ENCODE measurements at places on chromosomes 2 and 18.

DNA sequence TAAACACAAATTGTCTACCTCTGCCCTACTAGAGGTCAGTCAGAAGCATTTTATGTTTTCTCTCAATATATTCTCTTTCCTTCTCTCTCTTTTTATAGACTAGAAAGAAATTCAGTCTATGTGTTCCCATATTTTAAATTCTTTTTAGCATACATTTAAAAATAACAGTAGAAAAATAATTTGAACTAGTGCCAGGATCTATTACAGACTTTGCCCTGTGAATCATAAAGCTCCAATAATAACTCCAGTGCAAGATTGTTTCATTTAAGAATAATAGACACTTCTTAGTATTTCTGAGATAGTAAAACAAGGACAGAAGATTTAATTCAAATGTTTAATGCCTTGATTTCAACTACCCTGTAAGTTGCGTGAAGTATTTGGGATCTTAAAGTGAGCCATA is 60.1 kb downstream of the ITGB6 start:
- no peak for DNase-seq

GRCh38 chr2:68103709-68104055 is 40.9 kb upstream of the C1D start:
- no peak for DNase-seq

DNA sequence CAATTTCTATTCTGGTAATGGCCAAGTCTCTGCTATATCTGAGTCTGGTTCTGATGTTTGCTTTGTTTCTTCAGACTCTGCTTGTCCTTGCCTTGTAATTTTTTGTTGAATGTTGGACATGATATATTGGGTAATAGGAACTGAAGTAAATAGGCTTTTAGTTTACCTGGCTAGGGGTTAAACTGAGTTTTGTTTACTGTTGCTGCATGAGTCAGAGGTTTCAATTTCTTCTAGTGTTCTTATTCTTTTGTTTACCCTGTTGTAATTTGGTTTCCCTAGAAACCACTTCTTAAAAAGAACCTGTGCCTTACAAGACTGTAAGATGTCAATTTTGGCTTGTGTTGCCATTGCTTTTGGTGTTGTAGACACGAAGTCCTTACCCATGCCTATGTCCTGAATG is 285.0 kb upstream of the KCNH7 start:
- no peak for DNase-seq

GRCh38 chr18:55287149-55287806 is 300.7 kb downstream of the TCF4 start:
- DNase-seq: no peak

DNA sequence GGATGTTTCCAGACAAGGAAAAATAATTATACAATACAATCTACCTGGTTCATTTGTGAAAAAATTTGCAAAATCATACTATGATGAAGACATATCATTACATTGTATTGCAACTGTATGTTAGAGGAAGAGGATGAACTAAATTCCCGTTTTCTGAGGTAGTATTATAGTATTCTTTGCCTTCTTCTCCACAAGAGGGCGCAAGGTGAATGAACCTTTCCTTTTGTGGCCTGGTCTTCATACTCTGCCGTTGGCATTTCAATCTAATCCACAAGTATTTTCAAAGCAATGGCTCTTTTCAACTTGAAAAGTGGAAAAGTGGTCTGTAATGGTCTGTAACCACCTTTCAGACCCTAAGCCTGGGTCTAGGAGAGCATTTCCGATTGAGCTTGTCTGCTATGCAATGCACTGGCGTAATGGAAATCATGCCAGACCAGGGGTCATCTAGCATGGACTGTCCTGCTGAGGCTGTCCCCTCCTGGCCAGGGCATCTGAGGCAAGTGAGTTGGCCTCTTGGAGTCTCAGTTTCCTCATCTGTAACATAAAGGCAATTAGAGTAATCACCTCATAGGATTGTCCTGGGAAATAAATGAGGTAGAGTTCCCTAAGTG is 30.8 kb upstream of the ZNF396 start:
- peak; percentile 84 for DNase-seq

DNA sequence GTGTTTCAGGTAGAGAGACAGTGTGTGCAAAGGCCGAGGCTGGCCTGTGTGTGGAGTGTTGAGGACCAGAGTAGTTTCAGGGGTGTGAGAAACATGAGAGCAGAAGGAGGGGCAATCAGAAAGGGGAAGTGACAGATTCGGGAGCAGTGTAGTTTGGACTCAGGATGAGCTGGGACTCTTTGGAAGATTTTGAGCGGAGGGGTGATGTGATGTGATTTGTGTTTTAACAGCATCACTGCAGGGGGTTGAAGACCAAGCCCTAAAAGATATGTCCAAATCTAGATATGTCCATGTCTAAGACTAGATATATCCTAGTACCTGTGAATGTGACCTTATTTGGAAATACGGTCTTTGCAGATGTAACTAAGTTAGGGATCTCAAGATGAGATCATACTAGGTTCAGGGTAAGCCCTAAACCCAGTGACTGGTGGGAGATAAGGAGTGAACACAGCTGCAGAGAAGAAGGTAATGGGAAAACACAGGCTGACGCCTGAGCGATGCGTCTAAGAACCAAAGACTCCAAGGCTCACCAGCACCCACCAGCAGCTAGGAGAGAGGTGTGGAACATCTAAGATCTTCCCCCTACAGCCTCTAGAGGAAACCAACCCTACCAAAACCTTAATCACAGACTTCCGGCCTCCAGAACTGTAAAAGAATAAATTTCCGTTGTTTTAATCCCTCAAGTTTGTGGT is 38.5 kb upstream of the MYO3B start:
- peak; percentile 49 for DNase-seq

- DNase-seq: no peak
Measured at GRCh38 chr2:100603948-100604633, 41.3 kb downstream of the PDCL3 start.

DNA sequence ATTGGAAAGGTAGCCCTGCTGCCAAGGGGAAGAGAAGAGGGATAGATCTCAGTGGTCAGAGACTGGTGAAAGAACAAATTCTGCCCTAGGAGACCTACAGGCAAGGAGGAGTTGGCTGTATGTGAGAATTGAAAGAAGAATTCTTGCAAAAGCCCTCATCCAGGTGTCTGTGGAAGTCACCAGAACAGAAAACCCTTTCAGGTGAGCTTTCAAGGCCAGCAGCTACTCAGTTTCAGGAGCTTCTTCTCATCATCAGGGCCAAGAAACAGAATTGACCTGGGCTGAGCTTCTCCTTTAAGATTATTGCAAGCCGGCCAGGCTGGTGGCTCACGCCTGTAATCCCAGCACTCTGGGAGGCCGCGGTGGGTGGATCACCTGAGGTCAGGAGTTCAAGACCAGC is 110.2 kb downstream of the CDK15 start:
- no peak for DNase-seq

- DNase-seq: no peak
Measured at GRCh38 chr18:77170890-77171410, 38.4 kb upstream of the MBP start.

GRCh38 chr18:65206551-65207260 is 544.1 kb upstream of the CDH7 start:
- DNase-seq: no peak

- no peak for DNase-seq
Measured at GRCh38 chr18:7116001-7116730, 1.4 kb downstream of the LAMA1 start.

GRCh38 chr18:8870528-8870927 is 165.2 kb downstream of the MTCL1 start:
- no peak for DNase-seq

GRCh38 chr2:199485732-199486335 is 28.1 kb upstream of the SATB2 start:
- peak; percentile 73 for DNase-seq

DNA sequence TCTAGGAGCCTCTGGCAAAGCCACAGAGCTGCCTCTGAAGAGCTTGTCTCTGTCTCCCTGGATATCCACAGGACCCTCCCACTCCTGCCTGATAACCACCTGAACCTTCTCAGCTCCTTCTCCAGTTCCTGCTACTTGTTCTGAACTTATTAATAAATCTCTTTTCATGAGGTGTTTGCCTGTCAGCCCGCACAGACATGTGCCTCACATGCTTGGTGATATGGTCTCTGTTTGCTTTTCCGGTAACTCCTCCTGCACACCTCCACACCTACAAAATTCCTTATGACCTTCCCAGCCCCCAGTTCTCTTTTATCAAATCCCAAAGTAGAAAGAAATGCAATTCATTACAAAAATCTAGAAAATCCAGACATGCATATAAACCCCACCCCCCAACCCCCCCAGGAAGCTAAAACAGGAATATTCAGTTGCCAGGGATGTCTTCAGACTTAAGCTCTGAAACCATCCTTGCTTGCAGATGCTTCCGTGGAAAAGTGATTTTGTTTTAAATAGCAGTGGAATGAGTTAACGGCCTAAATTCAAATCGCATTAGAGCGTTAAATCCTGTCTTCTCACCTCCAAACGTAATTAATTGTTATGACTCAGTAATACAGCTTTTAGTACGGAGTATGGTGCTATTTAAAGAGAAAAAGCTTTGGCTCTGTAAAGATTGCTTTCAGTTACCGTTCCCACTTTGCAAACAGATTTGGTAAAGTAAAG is 2.1 kb upstream of the PID1 start:
- no peak for DNase-seq

DNA sequence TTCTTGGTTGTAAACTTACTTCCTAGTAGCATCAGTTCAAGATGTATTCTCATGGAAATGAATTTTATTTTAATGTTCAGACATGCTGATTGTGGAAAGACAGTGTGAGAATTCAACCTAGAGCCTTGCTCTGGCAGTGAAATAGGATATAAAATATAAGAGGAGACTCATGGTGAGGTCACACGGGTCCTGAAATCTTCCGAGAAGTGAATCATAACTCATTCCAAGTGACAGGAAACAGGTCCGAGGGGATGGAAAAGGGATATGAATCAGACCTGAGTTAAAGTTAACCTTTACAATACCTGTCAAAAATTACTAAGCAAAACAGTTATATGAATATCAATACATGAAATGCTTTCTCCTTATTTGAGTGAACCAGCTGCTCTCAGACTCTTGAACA is 185.2 kb upstream of the LRRTM1 start:
- no peak for DNase-seq

GRCh38 chr2:231099918-231100317 is 24.9 kb downstream of the HTR2B start:
- no peak for DNase-seq

DNA sequence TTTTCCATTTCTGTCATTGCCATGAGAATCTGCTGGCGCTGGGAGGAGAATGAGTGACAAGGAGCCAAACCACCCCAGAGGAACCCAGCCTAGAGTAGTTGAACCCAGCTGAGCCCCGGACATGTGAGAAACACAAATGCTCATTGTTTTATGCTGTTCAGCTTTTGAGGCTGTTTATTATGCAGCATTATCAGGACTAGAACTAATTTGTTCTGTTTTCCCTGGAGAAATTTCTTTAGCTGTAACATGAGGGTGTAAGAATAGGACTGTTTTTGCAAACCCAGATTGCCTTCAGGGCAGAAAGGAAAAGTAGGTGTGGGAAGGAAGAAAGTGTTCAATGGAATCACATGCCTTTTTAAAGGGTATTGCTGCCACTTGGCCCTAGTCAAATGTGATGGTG is 28.5 kb upstream of the DOCK10 start:
- no peak for DNase-seq

Measured in KBM-7 (cell line).